Effector CD8-positive, alpha-beta T cell (primary cell): ENCODE measurements at places on chromosomes 12 and 14.

DNA sequence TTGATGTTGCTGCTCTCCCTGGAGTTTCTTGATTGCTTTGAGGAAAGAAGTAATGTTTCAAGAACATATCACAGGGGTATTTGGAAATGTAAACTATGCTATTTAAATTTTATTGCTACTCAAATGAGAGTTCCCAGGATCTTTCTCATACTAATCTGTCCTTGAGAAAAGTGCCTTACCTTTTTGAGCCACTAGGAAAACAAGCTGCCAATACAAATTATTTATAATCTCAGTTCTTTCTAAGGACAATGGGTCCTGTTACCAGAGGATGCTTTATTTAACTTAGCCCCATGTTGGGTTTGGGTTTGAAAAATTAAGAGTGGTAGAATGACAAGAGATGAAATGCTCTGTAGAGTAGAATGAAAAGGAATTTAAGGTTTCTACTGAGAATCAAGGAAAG is 258.2 kb upstream of the PRKD1 start:
- DNase-seq = no peak

DNA sequence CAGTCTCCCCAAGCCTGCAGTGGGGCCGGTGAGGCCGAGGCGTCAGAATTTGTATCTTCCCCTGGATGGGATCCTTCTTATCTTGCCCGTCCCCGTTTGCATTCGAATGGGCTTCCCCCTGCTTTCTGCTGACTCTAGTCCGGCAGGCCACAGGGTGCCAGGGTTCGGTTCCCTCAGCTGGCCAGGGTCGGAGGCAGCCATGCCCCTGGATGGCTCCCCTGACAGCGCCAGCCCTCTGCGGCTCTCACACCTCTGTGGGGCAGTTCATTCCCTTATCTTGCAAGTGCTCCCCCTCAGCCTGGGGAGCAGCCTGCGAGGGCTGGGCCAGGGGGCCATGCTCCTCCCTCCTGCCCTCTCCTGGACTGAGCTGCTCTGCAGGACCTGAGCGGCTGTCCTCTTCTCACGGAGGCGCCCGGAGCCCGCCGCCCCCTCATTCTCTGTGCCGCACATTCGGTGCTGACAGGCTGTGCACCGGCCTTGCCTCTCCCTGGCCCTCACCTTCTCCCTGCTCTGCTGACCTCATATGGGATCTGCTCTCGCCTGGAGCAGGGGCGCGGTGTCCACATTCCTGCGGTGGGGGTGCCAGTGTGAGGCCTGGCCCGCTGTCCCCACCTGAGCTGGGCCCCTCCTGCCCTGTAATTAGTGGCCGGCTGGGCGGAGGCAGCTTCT is 32.8 kb downstream of the KIF26A start:
- no peak for DNase-seq

DNA sequence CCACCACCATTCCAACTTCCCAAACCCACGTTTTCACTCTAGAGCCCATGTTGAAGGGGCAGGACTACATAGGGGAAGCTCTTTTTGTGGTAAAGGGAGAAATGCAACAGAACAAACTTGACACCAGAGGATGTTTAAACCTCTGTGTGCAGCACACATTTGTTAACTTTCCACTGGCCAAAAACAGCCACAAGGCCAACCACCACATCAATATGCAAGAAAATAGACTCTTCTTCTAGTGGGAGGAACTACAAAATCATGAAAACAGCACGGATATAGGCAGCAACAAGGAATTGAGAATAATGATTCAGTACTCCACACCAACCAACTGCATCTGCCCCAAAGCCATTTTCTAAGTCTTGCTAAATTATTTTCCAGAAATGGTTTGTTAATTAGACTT is 66.3 kb upstream of the CEP83 start:
- no peak for DNase-seq

DNA sequence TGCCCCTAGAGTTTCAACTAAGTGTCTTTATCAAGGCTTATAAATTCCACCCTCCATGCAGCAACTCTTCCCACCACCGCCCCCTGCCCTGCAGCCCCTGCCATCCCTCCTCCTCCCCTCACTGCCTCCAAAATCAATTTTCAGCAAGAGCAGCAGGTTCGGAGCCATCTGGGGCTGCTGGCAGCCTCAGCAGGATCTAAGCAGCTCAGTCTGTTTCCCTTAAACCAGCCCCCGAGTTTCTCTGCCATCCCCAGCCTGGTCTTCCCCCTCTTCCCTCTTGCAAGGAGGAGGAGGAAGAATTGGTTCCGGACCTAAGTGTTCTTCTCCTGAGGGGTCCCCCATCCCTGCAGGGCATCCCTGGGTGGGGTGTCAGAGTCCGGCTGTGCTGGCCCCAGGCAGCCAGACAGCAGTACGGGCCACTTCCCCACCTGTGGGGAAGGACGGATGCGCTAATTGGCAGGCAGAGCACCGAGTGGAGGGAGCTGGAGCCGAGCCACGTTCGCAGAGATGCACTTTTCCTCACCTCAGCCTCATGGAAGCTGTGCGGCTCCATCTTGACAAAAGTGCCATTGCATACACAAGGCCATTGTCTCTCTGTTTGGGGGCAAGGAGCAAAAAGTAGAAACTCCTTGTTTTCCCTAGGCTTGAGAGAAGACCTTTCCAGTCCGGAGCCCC is 189.3 kb downstream of the KCNA5 start:
- no peak for DNase-seq

DNA sequence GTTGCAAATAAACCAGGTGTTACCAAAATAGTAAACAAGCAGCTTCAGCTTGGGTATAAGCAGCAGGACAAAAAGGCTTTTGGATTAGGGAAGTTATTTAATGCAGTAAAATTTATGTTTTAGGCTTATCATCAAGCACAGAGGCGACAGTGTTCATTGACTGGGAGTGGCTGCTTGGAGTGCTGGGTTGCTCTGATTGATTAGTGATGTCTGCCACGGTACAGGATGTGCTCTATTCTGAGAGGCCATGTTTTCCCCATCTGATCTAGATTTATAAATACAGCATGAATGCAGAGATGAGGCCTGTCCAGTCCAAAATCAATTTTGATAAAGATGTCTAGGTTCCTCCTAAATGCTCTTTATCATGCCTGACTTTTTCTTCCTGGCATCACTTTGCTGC is 83.5 kb downstream of the MAP1LC3B2 start:
- no peak for DNase-seq

- DNase-seq = no peak
These were observed 58.0 kb downstream of the SYNE2 start for GRCh38 chr14:63910583-63911363.

DNA sequence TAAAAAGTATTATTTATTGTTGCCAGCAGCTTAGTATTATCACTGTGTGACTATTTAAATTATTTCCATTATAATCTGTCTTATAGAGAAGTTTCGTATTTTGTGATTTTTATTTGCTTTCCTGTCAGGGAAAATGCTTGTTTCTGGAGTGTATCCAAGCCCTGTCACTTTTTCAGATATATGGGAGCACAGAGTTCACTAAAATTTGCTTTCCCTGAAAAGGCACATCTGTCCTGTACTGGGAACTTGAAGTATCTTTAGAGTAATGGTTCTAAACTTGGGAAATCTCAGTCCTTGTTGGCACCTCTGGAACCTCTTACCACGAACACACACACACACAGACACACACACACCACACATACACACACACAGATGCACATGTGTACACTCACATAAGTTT is 39.3 kb upstream of the SSTR1 start:
- no peak for DNase-seq

DNA sequence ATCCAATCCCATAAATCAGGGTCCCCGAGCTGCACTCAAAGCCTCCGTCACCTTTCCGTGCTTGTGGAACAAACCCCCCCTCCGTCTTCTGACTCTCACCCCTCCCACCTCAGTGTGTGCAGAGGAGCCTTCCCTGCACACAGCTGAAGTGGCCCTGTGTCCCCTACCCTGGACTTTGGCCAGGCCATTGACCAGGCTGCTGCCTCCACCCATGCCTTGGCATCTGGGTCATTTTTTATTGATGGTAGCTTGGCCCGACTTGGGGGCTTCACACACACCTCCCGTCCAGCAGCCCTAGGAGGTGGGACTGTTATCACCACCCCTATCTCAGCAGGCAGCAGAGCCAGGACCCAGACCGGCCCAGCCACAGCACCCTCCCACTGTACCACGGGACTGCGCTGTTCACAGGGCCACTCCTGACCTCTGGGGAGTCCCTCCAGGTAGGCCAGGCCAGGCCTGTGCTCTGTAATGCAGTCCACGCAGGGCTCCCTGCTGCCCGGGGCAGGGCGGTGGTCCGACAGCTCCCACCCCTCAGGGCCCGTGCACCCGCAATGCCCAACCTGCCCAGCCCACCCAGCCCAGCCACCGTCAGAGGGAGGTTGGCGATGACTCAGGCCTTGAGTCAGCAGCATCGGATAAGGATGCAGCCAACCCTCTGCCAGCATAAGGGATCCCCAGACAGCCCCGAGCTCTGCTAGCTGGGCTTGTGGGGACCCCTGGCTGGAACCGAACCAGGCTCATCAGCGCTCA is 9.2 kb upstream of the INF2 start:
- DNase-seq = no peak

- no peak for DNase-seq
These were observed 40.3 kb downstream of the NELL2 start for GRCh38 chr12:44835641-44836379.

DNA sequence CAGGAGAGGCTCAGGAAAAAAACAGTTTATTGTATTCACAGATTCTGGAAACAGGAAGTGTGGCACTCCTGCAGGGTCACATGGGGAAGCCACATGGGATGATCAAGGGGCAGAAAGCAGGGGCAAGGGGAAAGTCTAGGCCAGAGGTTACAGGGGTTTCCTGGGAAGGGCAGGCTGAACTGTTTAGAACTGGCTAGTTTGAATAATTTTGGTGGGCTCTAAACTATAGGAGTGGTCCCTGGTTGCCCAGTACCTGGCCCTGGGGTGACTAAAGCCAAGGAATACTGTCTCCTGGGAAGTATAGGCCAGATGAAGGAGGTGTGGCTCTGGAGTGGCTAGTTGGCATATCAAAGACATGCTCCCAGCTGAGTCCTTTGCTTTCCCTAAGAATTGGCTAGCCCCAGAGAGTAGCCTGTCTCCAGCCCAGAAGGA is 169.2 kb downstream of the SLC41A2 start:
- no peak for DNase-seq

DNA sequence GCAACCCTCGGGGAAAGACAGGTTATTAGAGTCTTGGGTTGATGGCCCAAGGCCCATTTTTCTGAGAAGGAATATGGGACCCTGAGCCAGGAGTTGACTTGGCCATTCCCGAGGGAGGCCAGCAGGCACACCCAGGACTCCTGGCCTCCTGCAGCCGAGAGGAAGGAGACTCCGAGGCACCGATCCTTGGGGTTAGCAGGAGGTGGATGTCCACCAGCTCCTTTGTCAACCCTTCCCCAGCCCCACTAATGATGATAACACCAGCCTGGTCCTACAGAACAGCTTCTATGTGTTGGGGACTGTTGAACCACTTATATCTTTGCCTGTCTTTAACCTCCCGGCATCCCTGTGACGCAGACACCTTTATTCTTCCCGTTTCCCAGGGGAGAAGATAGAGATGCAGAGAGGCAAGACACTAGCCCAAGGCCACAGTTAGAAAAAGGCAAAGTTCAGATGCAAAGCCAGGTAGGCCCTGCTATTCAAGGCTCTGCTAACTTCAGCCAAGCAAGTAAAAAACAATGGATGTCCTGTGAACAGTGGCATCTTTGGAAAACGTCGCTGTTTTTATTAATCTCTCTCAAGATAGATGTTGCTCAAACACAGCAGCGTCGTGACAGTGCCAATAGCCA is 767.3 kb upstream of the TBX3 start:
- no peak for DNase-seq

- DNase-seq = no peak
These were observed 6.1 kb downstream of the CARMIL3 start for GRCh38 chr14:24057867-24058259.

GRCh38 chr12:104632724-104633201 is 176.0 kb downstream of the CHST11 start:
- no peak for DNase-seq

- no peak for DNase-seq
These were observed 431 bp downstream of the HIP1R start for GRCh38 chr12:122835750-122836026.

GRCh38 chr12:56935752-56936151 is 1.5 kb upstream of the SDR9C7 start:
- DNase-seq = no peak

GRCh38 chr14:80996049-80996901 is 40.9 kb downstream of the TSHR start:
- no peak for DNase-seq
